ENCODE measurements at places on chromosomes 5 and 9.

- no peak for DNase-seq
These were observed 14.0 kb upstream of the PSMD5 start for GRCh38 chr9:120856700-120857099.

DNA sequence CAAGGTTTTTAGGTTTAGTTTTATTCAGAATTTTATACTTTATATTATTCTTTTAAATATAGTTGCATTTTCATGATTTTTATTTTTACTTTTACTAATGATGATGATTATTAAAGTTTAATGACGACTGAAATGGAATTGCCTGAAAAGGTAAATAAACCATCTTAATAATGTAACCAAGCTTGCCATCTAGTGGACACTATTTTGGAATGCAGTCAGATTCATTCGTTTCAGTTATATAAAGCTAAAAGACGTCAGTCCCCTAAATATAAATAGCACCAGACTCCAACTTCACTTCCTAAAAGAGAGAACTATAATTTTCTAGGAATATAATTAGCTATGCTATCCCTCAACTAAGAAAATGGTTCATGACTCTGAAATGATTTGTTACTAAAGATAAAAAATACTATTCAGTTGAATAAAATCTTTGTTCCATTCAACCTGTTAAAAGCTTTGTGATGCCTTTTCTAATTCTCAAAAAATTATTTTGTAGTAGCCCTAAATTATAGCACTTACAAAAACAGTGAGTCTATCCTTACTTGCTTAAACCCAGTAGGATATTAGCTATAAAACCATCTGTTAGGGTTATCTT is 19.9 kb downstream of the ABITRAM start:
- DNase-seq: no peak

GRCh38 chr9:138097501-138097991 is 220.0 kb downstream of the CACNA1B start:
- DNase-seq: peak; percentile 2

- DNase-seq: peak; percentile 46
These were observed 491 bp upstream of the CTSL start for GRCh38 chr9:87725356-87725899.

- DNase-seq: no peak
These were observed 25.7 kb upstream of the FAM81B start for GRCh38 chr5:95365302-95366095.

DNA sequence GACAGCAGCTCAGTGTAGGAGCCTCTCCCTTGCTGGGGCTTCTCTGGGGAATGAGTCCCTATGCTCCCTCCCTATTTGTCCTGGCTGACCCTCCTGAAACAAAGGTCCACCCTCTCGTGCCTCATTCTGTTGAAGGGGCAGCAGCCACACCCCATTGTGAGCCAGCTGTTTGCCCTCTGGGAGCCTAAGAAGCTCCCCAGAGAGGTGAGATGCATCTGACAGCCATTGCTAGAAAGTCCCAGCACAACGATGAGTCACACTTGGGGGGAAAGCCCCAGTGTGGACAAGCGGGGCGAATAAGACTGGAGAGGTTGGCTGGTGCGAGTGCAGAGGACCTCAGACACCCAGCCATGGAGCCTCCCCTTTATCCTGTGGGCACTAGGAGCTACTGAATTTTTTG is 101.4 kb downstream of the PPARGC1B start:
- no peak for DNase-seq

DNA sequence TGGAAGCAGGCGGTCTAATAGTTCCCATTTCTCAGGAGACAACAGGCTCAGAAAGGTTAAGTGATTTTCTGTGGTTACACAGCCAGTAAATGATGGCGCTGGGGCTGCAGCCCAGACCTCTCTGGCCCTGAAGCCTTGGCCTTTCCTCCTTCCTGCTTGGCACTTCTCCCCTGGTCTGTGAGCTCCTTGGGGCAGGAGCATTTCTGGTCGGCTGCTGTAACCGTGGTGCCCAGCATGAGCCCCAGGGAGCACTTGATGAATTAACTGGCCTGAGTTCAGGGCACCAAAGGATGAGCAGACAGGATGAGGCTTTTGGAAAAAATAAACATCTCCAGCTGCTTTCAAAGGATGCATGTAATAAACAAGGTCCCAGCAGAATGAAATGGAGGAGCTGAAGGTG is 30.2 kb downstream of the CDHR2 start:
- no peak for DNase-seq

DNA sequence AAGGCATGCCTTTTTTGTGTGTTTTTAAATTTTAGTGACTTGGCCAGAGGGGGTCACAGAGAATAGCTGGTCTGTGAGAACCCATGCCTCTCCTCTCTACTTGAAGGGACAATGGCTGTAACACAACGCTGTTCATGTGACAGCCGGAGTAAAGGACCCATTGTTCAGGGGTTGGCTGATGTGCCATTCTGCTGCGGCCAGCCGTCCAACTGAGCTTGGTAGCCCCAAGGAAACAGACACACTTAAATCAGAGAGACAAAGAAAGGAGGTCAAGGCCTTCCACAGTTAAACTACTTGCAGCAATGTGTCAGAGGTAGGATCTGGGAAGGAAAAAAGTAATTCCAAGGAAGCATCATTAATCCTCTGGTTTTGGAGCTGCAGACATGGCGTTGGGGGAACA is 8.1 kb downstream of the MEGF10 start:
- no peak for DNase-seq

GRCh38 chr9:114383521-114384231 is 4.1 kb downstream of the AKNA start:
- DNase-seq: peak; percentile 61

DNA sequence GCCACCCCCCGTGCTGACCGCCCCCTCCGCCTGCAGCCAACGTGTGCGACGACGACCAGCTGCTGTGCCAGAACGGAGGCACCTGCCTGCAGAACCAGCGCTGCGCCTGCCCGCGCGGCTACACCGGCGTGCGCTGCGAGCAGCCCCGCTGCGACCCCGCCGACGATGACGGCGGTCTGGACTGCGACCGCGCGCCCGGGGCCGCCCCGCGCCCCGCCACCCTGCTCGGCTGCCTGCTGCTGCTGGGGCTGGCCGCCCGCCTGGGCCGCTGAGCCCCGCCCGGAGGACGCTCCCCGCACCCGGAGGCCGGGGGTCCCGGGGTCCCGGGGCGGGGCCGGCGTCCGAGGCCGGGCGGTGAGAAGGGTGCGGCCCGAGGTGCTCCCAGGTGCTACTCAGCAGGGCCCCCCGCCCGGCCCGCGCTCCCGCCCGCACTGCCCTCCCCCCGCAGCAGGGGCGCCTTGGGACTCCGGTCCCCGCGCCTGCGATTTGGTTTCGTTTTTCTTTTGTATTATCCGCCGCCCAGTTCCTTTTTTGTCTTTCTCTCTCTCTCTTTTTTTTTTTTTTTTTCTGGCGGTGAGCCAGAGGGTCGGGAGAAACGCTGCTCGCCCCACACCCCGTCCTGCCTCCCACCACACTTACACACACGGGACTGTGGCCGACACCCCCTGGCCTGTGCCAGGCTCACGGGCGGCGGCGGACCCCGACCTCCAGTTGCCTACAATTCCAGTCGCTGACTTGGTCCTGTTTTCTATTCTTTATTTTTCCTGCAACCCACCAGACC is 80.2 kb downstream of the NTNG2 start:
- peak; percentile 42 for DNase-seq

DNA sequence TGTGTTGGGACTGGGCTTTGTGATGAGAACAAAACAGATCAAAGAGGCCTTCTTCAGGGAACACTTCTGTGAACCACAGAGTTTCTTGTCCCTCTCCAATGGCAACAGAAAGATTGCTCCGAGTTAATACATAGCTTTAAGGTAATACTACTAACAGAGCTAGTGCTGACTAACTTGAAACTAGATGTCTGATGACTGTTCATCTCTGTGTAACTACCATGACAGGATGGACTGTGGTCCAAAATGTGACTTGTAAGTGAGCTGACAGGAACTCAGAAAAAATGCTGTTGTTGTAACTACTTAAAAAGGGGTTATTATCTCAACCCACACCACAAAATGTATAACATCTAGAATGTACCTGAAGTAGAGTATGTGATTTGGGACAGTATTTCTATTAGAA is 630.2 kb upstream of the DMAC1 start:
- no peak for DNase-seq

DNA sequence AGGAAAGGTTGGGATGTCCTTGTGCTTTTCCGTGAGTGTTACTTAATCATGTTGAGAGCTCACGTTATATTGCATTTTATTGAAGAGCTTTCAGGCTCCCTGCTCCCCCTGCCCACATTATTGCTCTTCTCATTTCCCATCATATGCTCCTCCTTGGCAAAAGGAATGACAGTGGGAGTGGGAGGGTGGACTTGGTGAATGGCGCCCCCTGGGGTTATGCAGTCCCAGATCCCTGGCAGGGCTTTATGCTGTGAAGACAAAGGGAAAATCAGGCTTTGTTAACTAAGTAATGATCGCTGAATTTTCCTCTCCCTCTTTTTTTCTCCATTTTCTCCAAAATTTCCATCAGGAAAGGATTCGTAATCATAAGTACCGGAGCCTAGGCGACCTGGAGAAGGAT is 166.6 kb downstream of the SMARCA2 start:
- no peak for DNase-seq

DNA sequence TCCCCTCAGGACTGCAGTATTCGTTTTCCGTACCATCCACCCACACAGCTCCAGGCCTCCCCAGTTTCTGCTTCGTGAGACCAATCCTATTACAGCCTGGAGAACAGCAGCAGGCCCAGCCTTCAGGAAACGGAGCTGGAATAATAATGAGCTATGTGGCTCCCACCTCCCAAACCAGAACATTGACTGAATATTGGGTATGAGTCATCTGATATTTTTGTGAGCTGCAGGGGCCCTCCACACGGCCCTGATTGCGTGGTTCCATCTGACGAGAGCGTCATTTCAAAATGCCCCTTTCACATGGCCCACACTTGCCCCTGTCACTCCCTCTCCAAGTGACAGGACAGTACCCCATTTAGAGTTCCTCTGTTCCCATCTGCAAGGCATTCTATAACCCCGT is 192.0 kb downstream of the BRINP1 start:
- DNase-seq: no peak

GRCh38 chr5:157496864-157497263 is 36.9 kb downstream of the NIPAL4 start:
- no peak for DNase-seq

DNA sequence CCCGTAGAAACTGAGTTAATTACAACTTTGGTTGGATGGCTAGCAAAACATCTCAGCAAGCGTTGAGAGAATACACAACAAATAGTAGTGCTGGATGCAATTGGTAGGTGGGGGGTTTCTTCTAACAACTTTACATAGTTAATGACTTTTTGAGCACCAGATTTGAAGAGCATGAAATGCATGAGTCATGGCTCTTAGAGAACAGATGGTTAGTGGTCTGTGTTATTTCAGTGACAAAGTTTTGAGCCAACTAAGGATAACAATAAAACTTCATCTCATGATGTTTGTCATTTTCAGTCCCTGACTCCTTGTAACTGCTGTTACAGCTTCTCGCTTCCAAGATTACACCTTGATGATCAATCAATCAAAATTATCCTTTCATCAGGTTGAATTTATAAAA is 399.0 kb upstream of the BRINP1 start:
- no peak for DNase-seq

DNA sequence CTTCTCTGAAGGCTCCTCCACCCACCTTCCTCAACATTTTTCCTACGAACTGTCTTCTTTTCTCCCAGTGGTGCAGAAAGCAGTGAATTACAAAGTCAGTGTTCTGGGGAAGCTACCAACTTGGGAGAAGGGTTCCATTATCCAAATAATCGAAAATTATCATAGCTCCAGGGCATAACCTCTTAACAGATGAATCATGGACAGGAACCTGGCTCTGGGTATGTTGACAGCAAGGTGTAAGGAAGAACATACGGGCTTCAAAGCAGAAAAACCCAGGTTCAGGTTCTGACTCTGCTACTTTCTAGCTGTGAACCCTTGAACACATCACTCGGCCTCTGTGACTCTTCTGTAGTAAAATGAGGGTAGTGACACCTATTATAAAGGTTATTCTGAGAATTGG is 351.3 kb downstream of the ENC1 start:
- no peak for DNase-seq

DNA sequence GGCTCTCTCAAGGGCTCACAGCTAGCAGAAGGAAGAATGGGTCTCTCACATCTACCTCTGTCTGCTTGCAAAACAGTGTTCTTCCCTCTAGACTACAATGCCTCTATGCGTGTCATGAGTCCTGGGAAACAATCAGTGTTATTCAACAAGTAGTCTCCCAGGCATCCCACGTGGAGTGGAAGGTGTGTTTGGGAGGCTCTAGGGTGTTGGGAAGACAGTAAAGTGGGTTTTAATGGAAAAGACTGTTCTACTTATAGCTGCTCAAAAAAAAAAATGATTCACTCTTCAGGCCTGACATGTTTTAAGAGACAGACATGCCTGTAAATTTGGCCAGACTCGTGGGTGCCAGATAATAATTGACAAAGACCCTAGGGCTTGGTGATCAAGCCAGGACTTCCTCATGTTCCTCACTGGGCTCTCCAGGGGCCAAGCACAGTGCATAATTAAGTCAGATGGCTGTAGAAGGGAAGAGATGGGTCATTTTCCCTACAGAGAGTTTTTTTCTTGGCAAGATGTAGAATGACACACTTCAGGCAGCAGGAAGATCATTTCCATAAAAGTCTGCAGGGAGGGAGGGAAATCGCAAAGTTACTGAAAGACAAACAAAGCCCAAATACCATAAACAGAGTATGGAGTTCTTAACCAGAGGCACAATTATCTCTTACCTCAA is 246.4 kb downstream of the ACTL7B start:
- DNase-seq: no peak

GRCh38 chr9:68648971-68649370 is 56.1 kb upstream of the PIP5K1B start:
- no peak for DNase-seq

- DNase-seq: no peak
These were observed 237.1 kb downstream of the DMRTA1 start for GRCh38 chr9:22683700-22684075.

DNA sequence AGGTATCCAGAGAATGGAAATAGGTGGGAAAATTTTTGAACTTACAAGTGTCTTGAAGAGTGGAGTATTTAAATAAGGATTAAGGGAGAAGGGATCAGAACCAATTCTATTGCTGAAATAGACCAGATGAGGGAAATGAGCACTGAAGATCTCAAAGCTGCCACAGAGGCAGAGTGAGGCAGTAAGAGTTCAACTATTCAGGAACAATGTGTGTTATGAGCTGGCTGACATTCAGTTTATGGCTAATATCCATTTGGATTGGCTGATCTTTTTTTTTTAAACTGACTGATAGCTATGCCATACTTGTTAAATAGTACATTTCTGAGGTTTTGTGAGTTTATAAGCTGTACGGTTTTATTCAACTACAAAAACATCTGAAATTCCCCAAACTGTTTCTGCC is 95.3 kb upstream of the GNA14 start:
- DNase-seq: no peak

GRCh38 chr5:173238312-173239232 is 3.6 kb upstream of the NKX2-5 start:
- DNase-seq: no peak

- DNase-seq: peak; percentile 55
These were observed 70.2 kb upstream of the STXBP1 start for GRCh38 chr9:127541865-127542264.

Measured in uterus (tissue), 4 donors.